ENCODE measurements at places on chromosomes 12 and 14. TPM values are rescaled to one million over a fixed set of nuclear protein-coding genes. Genes with fewer than 3 reads are reported as not detected.

Gene GPR137C
- 0.49 TPM for total RNA-seq

Gene RPL10L
- total RNA-seq: not detected

Gene PRB2
- total RNA-seq: not detected

Gene DNAJC22
- total RNA-seq: 1.6 TPM

Gene OASL
- total RNA-seq: not detected

Gene FLVCR2
- 1.1 TPM for total RNA-seq

Gene TAS2R50
- 3.1 TPM for total RNA-seq

Gene HNF1A
- total RNA-seq: 0.09 TPM

Gene CATSPERB
- not detected for total RNA-seq

Gene IGF1
- 0.63 TPM for total RNA-seq

Gene ST8SIA1
- 4.6 TPM for total RNA-seq

Gene KRT75
- not detected for total RNA-seq

Gene SLC25A21
- 1.2 TPM for total RNA-seq

Gene NFATC4
- 77.9 TPM for total RNA-seq

Gene STXBP6
- total RNA-seq: 2.7 TPM

Gene TDRD9
- total RNA-seq: 0.45 TPM

Gene KRT73
- total RNA-seq: not detected

Gene KRT72
- total RNA-seq: not detected

Gene TRPV4
- 0.25 TPM for total RNA-seq

Gene PCED1B
- 0.27 TPM for total RNA-seq

Gene MGST1
- 203 TPM for total RNA-seq

Gene PRKD1
- 11.5 TPM for total RNA-seq

Gene ADGRD1
- total RNA-seq: 22.3 TPM

Gene COX8C
- not detected for total RNA-seq

Gene MORN3
- 0.63 TPM for total RNA-seq

Gene OLR1
- total RNA-seq: not detected

Gene LRFN5
- total RNA-seq: 12.1 TPM

Gene ZNF705A
- not detected for total RNA-seq

Gene RNASE3
- not detected for total RNA-seq

Gene TTLL5
- total RNA-seq: 31.6 TPM

Gene OR4K1
- not detected for total RNA-seq

Gene LBHD2
- total RNA-seq: not detected

Gene CD163
- total RNA-seq: not detected

Gene NOS1
- total RNA-seq: not detected

Gene RXYLT1
- 22.5 TPM for total RNA-seq

Gene PRH1
- total RNA-seq: 22.4 TPM

Gene SALL2
- total RNA-seq: 5.3 TPM

Gene SDR9C7
- not detected for total RNA-seq

Gene C12orf50
- not detected for total RNA-seq

Gene TRIM9
- total RNA-seq: 1.6 TPM

Gene DEPDC4
- 5.9 TPM for total RNA-seq

Gene TAS2R46
- 4.7 TPM for total RNA-seq

Gene PIWIL1
- not detected for total RNA-seq

Gene SLC25A47
- total RNA-seq: not detected

Gene SRGAP1
- 11.9 TPM for total RNA-seq

Gene KRT83
- total RNA-seq: not detected

Gene TEX22
- 1.5 TPM for total RNA-seq

Gene SDSL
- 5.9 TPM for total RNA-seq

Gene SLC7A8
- 11.7 TPM for total RNA-seq

Gene LYZ
- total RNA-seq: not detected

Gene KLRC4
- total RNA-seq: not detected

Gene CISTR
- not detected for total RNA-seq

Gene FAM90A1
- total RNA-seq: not detected

All from fibroblast of the aortic adventitia (primary cell).